ENCODE measurements at places on chromosomes 13 and 19.

- DNase-seq = no peak
Measured at GRCh38 chr19:16497042-16497441, 848 bp downstream of the C19orf44 start.

DNA sequence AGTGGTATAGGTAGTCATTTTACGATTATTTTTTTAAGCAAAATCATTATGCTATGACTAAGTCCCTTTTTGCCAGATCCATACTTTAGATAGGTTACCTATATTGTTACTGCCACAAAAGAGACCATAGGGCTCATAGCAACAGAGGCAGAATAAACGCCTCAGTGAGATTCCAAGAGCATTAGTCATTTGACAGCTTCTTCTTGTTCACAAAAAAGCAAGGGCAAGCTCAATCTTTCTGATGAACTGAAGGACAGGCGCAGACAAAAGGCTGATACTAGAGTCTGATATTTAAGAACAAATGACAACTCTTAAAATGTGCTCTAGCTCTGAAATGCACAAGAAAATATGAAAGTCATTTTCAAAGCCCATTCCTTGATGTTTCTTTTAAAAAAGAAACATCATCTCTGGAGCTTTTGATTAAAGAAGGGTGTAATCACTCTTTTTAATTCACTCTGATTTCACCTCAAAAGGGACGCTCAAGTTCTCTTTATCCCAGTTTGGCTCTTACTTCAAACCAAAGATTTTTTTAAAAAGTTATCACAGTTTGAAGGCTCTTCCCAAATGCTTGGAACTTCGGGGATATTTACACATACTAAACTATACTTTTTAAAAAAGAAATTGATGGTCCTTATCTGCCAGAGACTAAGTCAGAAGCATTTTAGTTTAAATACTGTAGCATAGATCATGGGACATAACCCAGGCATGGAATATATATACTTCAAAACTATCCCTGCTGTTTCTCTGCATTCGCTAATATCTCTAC is 187.2 kb downstream of the EFNB2 start:
- DNase-seq = no peak

GRCh38 chr13:107529035-107529434 is 686.3 kb downstream of the LIG4 start:
- DNase-seq = no peak

DNA sequence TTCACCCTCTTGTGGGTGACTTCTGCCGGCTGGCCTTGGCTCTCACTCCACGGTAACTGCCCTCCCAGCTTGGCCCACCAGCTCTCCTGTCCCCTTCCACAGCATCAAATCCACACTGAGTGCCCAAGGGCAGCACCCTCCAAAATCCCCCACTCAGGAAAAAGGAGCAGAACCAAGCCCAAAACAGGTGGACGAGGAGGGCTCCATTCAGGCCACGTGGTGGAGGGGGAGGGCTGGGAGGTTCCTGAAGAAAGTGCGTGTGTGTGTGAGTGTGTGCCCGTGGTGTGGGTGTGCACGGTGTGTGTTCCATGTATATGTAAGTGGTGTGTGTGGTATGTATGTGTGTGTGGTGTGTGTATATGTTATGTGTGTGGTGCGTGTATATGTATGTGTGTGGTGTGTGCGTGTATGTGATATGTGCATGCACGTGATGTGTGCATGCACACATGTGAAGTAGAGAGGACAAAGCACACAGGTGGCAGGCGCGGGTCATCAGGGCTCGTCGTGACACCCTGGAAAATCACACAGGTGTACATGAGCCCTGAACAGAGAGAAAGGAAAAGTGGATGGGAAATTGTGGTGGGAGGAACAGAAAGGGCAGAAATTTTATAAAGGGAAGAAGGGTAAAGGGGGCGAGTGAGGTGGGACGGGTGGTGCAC is 76.9 kb downstream of the COL4A1 start:
- DNase-seq = no peak

- DNase-seq = no peak
Measured at GRCh38 chr13:23067129-23067528, 113.7 kb upstream of the SGCG start.

DNA sequence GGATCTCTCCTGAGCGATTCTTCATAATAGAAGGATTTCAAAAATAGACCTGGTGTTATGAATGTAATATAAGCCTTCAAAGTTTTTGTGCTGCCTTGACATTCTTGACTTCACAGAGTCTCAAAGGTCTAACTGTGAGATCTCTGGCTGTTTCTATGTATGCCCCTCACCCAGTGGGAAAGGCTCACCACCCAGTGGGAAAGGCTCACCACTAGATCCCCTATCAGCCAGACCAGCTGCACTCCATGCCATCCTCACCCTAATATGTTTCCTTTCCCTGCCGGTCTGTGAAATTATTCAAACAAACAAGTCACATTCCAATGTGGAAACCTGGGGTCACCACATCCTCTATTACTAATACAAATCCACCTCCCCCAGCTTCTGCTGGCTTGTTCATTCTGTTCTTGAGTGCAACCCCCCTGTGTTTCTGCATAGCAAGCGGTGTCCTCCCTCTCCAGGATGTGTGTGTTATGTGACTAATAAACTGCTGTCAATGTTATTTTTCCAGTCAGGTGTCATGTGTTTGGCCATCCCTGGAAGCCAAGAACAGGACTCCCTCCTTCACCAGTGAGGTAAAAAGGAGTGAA is 13.8 kb upstream of the SLITRK1 start:
- no peak for DNase-seq

GRCh38 chr13:96849091-96849490 is 145.2 kb downstream of the OXGR1 start:
- DNase-seq = no peak

GRCh38 chr19:55453511-55454260 is 7.8 kb downstream of the ISOC2 start:
- DNase-seq = no peak

DNA sequence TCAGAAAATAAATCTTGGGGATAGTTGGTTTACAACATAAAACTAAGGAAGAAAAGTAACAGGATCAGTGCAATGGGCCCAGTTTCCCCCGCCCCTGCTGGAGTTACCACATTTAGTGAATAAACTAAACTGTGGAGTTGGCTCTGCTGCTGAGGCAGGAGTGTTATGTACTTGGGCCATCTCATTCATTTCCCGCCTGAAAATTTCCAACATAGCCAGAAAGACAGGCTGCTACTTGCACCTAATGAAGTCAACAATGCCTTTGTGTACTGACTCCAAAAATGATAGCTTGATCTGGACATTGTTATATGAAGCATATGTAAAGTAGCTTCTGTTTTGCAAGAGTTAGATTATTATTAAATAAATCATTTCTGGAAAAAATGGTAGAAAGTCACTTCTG is 7.9 kb upstream of the RNASEH2B start:
- no peak for DNase-seq

GRCh38 chr13:37139356-37139755 is 33.9 kb upstream of the CSNK1A1L start:
- DNase-seq = no peak

- DNase-seq = no peak
Measured at GRCh38 chr19:19542507-19542906, 4.4 kb downstream of the CILP2 start.

GRCh38 chr13:22698467-22698866 is 482.3 kb upstream of the SGCG start:
- no peak for DNase-seq

GRCh38 chr19:23415561-23416191 is 20.4 kb upstream of the ZNF91 start:
- DNase-seq = no peak

GRCh38 chr13:46551410-46552302 is 1.3 kb upstream of the LRCH1 start:
- peak; percentile 68 for DNase-seq

DNA sequence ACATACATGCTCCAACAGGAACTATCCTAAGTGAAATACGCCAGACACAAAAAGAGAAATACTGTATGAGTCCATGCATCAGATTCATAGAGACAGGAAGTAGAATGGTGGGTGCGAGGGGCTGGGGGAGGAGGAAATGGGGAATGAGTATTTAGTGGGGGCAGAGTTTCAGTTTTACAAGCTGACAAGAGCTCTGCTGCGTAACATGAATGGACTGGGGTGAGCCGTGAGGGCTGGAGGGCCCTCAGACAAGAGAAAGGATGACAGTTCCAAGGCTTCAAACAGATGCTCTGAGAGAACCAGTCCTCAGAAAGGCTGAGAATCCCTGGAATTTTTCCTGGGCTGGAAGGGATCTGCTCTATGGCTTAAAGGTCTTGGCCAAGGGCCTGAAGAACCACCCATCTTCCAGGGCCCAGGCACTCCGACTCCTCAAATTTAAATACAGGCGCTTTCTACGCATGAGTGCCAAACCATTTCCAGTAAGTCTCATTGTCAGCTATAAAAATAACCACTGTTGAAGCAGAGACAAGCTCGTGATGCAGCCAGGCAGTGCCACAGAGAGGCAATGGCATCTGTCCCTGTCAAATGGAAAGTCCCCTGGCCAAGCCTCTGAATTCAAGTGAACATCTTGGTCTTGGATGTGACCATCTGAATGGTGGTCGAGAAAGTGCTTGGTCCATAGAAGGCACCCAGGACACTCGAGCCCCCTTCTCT is 17.5 kb downstream of the KLF2 start:
- DNase-seq = peak; percentile 69

DNA sequence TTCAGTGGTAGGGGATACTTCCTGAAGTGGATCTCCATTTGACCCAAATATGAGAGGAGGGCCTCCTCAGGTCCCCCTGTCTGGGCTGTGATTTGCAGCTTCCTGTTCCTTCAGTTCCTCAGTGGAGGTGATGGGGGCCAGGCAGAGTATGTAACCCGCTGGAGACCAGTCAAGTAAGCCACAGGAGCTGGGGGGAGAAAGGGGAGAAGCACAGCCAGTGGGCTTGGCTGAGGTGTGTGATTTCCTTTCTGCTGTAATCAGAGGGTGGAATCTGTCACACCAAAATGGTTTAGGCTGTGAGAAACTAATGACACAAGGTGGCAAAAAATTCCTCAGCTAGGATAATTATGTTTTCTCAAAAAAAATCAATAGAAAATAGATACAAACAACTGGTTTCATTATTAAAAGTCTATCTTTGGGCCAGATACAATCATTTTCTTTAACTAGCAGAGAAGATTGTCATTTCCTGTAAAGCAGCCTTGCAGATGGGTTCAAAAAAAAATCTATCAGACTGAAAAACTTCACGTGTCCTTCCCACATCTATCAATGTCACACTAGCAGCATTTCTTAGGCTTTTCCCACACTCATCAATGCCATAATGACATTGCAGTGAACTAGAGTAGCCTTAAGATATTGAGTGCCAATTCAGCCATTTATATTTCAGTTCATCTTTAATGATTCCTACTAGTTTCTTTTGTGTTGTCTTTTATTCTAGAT is 1660.3 kb downstream of the EFNB2 start:
- no peak for DNase-seq

GRCh38 chr19:3979674-3980352 is 5.5 kb downstream of the EEF2 start:
- no peak for DNase-seq

- no peak for DNase-seq
Measured at GRCh38 chr19:17525141-17525540, 13.7 kb downstream of the PGLS start.

DNA sequence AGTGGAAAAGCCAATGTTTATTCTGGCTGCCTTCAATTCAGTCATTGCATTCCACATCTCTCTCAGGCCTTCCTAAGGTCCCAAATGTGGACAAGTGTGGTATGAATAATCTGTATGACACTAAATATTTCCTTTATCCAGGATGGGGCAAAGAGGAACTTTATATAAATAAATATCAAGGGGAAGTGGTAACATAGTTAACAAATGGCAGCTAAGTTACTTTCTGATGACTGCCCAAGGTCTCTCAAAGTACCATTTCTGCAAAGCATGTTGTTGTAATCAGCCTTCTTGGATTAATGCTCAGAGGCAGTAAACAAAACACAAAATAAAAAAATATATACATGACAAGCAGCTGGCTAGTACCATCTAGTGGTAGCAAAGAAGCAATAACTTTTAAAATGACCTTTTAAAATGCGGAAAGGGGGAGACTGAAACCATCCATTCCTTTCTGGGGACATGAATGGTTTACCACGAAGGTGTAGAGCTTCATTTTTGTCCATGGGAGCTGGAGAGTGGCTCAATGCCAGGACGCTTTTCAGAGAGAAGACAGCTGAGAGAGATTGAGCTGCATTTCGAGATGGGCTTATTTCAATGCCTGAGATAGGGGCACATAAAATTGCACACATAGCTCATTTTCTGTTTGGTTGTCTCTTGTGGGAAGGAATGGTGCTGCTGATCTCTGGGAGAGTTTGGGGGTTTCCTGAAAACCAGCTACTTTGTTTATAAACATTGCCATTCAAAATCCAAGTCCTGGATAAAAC is 259.2 kb downstream of the RFC3 start:
- DNase-seq = no peak

DNA sequence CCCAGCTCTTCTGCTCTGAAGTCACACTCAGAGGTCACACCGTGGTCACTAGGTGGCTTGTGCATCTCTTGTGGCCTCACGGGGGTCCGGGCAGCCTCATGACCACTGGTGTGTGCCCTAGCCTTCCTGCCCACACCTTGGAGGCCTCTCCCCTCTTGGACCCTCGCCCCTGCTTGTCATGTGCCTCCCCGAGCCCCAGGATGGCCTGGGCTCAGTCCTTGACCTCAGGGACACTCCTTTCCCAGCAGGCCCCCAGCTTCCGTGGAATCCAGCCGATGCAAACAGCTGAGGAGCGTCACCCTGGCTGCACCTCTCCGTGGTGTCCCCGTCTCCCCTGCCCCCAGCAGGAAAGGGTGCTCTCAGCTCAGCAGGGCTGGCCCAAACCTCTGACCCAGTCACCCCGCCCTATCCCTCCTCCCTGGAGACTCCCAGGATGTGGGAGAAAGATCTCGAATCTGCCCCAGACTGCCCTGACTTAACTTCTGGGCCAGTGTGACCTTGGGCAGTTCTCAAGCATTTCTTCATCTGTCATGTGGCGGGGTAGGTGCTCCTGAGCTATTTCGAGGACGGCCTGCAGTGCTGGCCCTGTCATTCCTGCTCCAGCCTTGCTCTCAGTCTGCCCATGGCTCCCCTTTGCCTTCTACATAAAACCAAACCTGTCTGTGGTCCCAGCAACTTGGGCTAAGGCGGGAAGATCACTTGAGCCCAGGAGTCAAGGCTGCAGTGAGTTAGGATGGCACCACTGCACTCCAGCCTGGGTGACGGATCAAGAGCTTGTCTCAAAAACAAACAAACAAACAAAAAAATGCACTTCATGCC is 4.6 kb upstream of the SLC25A42 start:
- no peak for DNase-seq

DNA sequence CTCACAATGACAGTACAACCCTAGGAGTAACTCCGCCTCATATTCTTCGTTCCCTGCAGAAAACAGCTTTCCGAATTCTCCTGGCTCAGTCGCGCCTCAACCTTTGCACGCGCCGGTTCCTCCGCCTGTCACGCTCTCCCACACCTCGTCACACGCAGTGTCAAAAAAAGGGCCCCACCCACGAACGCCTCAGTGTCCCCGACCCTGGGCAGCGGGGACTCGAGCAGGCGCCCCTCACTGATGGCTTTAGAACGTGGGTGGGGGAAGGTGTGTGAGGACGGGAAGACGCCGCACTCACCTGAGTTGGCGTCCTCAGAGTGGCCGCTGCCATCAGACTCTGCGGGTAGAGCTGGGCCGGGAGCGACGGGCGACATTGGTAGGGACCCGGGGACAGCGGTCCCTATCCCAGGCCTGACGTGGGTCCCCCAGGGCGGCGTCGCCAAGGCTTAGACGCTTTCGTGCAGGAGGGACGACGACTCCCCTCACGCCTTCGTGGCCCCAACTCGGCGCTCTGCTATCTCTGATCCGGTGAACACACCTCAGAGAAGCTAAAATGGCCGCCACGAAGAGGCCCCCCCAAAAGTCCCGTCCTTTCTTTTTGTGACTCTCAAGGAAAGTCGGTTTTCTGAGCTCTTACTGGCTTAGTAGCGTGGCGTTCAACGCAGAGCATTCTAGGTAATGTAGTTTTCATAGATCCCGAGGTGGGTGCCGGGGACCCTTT is at the start of gene ZNF154:
TSS of gene ZNF154 (minus strand) at position 564 of the 721 bp plus-strand sequence. CDS start at position 331, 233 bp downstream.
- DNase-seq = peak; percentile 44

Measured in activated naive CD4-positive, alpha-beta T cell treated with anti-CD3 and anti-CD28 coated beads, Interleukin-2, amount 50 U/mL, for 16 hours (primary cell).